ENCODE measurements at places on chromosomes 2 and 18. TPM values are rescaled to one million over a fixed set of nuclear protein-coding genes. Genes with fewer than 3 reads are reported as not detected.

GRCh38 chr18:23225503-23225902 is 90.2 kb downstream of the CABLES1 start:
- peaks cover 45% of the 10 kb centered on the region for H3K4me1 ChIP-seq
- no peaks in the 10 kb centered on the region for H3K27me3 ChIP-seq
- H3K4me3 ChIP-seq = no peak overlapping the region
- H3K36me3 ChIP-seq = peaks cover 8% of the 10 kb centered on the region
- DNase-seq = no peak
- H3K27ac ChIP-seq = peak overlapping the region; percentile 17

DNA sequence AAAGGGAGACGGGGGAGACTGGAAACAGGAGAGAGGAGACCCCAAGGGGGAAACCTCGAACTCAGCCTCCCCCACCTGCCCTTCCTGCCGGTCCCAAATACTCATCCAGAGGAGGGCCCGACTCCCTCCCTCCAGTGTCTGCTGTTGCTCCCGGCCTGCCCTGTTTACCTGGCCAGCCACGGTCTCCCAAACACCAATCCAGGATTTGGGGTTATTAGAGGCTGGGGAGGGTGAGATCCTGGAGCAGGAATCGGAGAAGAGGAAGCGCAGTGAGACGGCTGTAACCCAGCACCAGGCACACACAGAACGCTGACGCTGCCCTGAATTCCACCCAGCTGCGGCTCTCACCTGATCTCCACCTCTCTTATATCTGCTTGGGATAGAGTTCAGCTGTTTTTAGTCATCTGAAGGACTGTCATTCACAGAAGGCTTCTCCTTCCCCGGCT is 213.0 kb downstream of the TNS1 start:
- no peak for DNase-seq
- no peak overlapping the region for H3K27ac ChIP-seq
- H3K36me3 ChIP-seq = no peaks in the 10 kb centered on the region
- H3K27me3 ChIP-seq = no peaks in the 10 kb centered on the region

DNA sequence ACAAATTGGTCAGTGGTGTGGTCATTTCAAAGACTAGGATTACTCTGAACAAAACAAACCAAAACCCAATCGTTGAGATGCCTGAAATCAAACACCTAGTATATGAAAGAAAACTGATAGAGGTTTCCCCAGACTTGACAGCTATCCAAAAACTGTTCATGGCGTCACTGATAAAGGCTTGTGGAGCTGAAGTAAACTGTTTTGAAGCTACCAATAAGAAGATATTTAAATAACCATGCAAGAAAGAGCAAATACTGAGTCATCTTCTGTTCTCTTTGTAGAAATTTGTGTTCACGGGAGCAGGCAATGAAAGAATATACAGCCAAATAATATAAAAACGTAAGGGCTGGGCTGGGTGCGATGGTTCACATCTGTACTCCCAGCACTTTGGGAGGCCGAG is 7.5 kb upstream of the COLEC11 start:
- H3K36me3 ChIP-seq = peaks cover 21% of the 10 kb centered on the region
- no peak overlapping the region for H3K4me3 ChIP-seq
- no peak for DNase-seq
- H3K4me1 ChIP-seq = no peaks in the 10 kb centered on the region
- no peaks in the 10 kb centered on the region for H3K27me3 ChIP-seq

GRCh38 chr18:36828157-36828629 is 609 bp downstream of the TPGS2 start:
- peaks cover 16% of the 10 kb centered on the region for H3K36me3 ChIP-seq
- H3K27me3 ChIP-seq = no peaks in the 10 kb centered on the region
- H3K4me1 ChIP-seq = peaks cover 33% of the 10 kb centered on the region
- DNase-seq = peak; percentile 44
- H3K27ac ChIP-seq = peak overlapping the region; percentile 95
- peak overlapping the region; percentile 77 for H3K4me3 ChIP-seq

GRCh38 chr2:145350011-145350410 is 830.1 kb upstream of the ZEB2 start:
- no peak for DNase-seq
- H3K4me1 ChIP-seq = no peaks in the 10 kb centered on the region
- peaks cover 2% of the 10 kb centered on the region for H3K27me3 ChIP-seq

GRCh38 chr2:150919901-150920300 is 341.8 kb downstream of the RBM43 start:
- H3K27me3 ChIP-seq = peaks cover 2% of the 10 kb centered on the region
- no peaks in the 10 kb centered on the region for H3K4me1 ChIP-seq
- no peak for DNase-seq

DNA sequence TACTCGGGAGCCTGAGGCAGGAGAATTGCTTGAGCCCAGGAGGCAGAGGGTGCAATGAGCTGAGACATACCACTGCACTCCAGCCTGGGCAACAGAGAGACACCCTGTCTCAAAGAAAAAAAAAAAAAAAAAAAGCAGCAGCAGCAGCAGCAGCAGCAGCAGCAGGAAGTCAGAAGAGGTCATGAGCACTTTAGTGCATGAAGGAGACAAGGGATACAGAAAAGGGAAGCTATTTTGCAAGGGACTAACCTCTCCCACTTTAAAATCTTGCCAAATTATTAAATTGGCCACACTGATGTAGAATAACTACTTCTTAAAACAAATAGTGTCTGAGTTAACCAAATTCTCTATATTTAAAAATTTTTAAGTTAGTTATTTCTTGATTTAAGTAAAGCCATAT is 113.4 kb upstream of the PDE1A start:
- DNase-seq = no peak
- no peaks in the 10 kb centered on the region for H3K36me3 ChIP-seq
- H3K27me3 ChIP-seq = no peaks in the 10 kb centered on the region
- H3K27ac ChIP-seq = no peak overlapping the region
- H3K4me3 ChIP-seq = no peak overlapping the region

DNA sequence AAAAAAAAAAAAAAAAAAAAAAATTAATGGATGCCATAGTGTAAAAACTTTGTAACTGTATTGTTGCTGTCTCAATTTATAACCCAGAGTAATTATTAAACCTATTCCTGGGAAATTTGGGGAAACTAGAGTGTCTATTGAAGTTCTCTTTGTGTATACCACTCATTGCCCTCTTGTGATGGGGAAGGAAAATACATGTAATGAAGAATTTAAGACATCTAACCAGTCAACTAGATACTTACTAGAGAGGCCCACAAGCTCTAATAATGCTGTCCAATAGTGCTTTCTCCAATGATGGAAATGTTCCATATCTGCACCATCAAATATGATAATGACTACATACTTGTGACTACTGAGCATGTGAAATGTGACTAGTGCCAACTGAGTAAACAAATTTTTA is 168.5 kb upstream of the SLC39A10 start:
- DNase-seq = no peak
- H3K4me1 ChIP-seq = peaks cover 20% of the 10 kb centered on the region
- no peaks in the 10 kb centered on the region for H3K36me3 ChIP-seq

- no peak overlapping the region for H3K4me3 ChIP-seq
- no peaks in the 10 kb centered on the region for H3K36me3 ChIP-seq
- H3K27ac ChIP-seq = no peak overlapping the region
Measured at GRCh38 chr18:63869851-63870250, 17.7 kb upstream of the SERPINB2 start.

- no peak overlapping the region for H3K4me3 ChIP-seq
- no peaks in the 10 kb centered on the region for H3K4me1 ChIP-seq
- H3K36me3 ChIP-seq = no peaks in the 10 kb centered on the region
- no peak for DNase-seq
- H3K27ac ChIP-seq = no peak overlapping the region
- H3K27me3 ChIP-seq = no peaks in the 10 kb centered on the region
Measured at GRCh38 chr2:66498289-66498975, 63.5 kb downstream of the MEIS1 start.

GRCh38 chr2:186721956-186722355 is 28.1 kb downstream of the FAM171B start:
- no peaks in the 10 kb centered on the region for H3K36me3 ChIP-seq
- DNase-seq = no peak
- no peaks in the 10 kb centered on the region for H3K27me3 ChIP-seq
- H3K4me1 ChIP-seq = no peaks in the 10 kb centered on the region
- no peak overlapping the region for H3K27ac ChIP-seq

DNA sequence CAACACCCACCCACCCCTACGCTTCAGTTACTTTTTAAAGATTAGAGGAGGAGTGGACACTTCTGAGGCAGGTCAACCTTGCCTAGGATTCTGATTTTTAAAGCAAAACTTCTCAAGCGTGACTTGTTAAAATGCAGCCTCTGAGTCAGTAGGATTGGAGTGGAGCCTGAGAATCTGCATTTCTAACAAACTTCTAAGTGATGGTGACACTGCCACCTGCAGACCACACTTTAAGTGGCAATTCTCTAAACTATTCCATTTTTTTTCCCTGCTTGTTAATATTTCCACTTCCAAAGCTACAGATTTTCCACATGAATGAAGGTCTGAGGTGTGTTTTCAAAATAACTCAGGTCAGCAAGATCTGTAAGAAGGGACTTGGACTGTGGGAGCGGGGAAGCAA is 171.1 kb upstream of the CCDC150 start:
- no peak overlapping the region for H3K27ac ChIP-seq
- DNase-seq = no peak
- H3K4me1 ChIP-seq = no peaks in the 10 kb centered on the region
- H3K4me3 ChIP-seq = no peak overlapping the region

DNA sequence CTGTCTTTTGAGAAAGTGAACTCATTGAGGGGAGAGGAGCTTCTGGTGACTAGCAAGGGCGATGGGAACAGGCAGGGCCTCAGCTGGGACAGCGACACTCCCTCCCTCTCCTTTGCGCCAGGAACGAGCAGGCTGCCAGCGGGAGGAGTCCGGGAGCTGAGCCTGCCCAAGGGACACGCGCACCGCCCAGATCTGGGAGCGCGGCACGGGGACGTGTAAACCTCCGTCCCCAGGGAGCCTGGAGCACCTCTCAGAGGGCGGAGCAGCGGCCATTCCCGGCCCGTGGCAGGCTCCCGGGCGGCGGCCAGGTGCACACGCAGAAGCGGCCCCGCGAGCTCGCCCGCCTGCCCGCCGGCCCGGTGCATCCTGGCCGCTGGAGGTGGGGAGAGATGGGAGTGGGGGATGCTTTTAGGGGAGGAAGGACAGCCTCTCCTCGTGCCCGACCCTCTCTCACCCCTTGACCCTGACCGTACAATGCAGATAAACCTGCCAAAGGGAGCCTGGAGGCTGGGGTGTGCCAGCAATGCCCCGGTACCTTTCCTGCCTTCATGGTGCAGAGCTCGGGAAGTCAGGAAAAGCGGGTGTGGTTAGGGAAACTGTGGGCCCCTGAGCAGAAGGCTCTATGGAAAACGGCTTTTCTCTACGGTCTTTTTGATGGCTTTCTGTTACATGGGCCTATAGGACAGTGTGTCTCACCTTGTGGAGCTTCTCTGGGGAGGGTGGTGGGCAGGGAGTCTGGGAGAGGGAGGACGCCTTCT is 2.2 kb downstream of the AQP4 start:
- H3K4me1 ChIP-seq = no peaks in the 10 kb centered on the region
- H3K36me3 ChIP-seq = no peaks in the 10 kb centered on the region
- H3K27me3 ChIP-seq = peaks cover 15% of the 10 kb centered on the region
- no peak for DNase-seq

GRCh38 chr2:43028188-43028587 is 198.2 kb downstream of the ZFP36L2 start:
- no peaks in the 10 kb centered on the region for H3K27me3 ChIP-seq
- H3K27ac ChIP-seq = no peak overlapping the region
- peaks cover 26% of the 10 kb centered on the region for H3K4me1 ChIP-seq
- H3K36me3 ChIP-seq = no peaks in the 10 kb centered on the region

DTNA gene
- total RNA-seq = 0.48 TPM

CFC1 gene
- not detected for total RNA-seq

CCDC195 gene
- total RNA-seq = not detected

Measured in activated CD4-positive, alpha-beta T cell treated with anti-CD3 and anti-CD28 coated beads for 36 hours (primary cell).